ENCODE measurements at places on chromosomes 3 and 15.

- no peak for DNase-seq
These were observed 212.8 kb upstream of the RORA start for GRCh38 chr15:61441891-61442290.

- peak; percentile 61 for DNase-seq
These were observed 5.6 kb upstream of the ASB14 start for GRCh38 chr3:57298041-57298440.

DNA sequence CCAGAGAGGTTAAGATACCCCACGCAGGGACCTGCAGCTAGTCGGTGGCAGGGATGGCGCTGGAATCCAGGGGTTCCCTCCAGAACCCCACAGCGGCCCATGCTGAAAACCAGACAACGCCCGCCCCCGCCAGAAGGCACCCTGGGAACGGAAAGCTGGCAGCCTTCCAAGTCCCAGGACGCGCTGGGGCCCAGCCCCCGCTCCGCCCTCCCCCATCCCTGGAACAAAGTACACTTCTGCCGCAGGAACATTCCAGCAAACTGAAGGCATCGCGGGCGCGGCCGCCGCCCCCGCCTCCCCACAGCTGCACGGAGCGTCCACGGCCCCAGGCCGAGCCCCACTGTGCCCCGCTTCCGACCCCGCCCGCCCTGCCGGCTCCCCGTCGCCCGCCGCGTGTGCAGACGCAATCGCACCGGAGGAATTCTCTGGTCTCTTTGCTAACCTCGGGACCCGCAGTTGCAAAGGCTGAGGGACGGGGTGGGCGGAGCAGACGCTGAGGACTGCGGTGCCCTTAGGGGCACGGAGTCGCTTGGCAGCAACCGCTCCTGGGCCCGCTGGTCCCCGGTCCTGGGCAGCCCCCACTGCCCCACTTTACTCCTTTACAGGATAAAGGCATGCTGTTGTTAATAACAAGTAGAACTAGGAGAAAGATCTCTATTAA, 44.8 kb upstream of the RNU6-1 start:
- DNase-seq, result peak; percentile 61

DNA sequence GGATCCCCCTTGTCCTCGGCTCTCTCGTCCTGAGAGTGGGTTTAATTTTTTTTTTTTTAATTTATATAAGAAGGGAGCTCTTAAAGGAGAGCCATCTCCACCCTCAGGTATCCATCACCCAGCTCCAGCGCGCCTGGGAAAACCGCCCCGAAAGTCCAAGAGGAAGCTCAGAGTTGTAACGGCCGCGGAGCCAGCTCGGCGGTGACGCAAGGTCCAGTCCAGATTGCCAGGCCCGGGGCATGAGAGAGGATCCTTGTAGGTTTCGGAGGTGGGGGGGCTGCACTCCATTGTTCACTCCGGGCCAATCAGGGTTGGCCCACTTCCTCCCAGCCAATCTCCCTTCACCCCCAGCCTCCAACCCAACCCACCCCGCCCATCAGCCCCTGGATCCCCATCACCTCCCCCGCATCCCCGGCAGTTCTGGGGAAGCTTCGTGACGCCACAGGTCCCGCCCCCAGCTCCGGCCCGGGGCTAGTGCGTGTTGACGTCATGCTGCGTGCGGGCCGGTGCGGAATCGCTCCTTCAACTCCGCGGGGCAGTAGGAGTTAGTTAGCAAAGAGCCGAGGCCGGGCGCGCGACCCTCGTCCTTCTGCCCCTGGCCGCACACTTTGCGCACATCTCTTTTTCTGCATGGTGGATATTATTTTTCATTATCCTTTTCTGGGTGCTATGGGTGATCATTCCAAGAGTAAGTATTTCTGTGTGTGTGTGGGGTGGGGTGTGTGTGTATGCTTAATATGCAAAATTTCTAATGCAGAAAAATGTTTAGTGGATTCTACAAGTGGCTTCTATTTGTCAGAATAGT, at the start of gene ISL2:
ISL2 (plus strand) TSS at position 520 of the 805 bp plus-strand sequence; CDS start at position 631, 111 bp downstream.
- peak; percentile 98 for DNase-seq

- no peak for DNase-seq
These were observed 975.5 kb downstream of the IGSF11 start for GRCh38 chr3:118059096-118059495.

- DNase-seq, result no peak
These were observed 8.5 kb upstream of the CHD2 start for GRCh38 chr15:92891533-92892200.

DNA sequence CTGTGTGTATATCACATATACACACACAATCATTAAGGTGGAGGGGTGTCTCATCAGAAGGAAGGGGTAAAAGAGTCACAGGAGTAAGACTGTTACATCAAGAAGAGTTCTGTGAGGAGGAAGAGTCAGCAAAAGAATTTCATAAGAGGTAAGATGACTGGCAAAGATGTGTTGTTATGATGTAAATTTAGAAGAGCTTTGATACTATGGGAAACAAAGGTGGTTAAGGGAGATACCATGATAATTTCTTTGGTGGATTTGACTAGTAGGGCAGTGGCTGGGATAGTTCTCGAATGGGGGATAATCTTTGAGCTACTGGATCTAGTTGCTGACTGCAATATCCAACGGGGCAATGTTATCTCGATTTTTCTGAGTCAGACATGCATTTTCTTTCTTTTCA, 61.6 kb downstream of the STAG1 start:
- DNase-seq, result no peak

DNA sequence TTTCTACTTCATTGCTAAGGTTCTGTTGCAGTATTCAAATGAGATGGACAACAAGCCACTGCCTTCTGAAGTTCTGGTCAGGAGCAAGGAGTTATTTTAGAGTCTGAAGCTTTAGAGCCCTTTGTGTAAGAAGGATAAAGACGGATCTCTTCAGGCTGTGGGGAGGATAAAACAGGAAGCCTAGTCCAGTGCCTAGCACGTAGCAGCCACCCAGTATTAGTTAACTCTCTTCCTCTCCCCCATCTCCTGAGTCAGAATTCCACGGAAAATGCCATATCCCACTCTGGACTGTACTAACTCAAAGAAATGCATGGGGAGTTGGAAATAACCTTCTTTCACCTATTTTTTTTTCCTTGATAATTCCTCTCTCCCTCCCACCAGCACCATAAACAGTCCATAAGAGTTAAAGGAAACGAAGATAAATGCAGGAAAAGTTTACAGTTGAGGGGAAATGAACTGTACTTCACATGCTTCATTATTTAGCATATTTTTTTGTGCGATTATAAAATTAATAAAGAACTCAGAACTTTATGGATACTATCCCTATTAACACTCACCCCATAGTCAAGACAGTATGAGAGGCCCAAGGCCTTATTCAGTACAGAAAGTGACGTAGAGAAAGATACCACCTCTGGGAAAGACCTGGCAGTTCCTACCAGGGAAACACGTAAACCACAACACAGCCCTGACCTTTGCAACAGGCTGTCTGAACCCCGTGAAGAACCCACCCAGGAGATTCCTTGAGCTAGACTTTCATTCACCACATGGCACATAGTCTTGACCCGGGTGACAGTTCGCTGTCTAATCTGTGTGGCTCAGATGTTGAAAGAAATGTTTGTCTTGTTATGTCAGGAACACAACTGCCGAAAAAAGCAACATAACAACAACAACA, 9.2 kb downstream of the IGF2BP2 start:
- peak; percentile 27 for DNase-seq

DNA sequence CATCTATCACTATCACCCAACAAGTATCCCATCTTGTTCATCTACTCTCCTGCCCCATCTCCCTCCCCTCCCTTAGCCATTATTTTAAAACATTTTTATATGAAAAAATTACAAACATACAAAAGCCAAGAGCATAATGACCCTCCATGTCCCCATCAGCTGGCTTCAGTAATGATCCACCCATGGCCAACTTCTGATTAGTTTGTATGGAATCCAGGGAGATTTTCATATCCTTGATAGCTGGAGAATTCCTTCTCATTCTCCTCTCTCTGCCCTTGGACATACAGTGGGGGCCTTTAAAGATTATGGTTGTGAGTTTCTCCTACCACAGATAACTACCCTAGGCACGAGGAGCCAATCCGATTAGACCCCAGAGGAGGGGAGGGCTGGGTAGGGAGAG, 40.2 kb downstream of the IRAK2 start:
- DNase-seq, result no peak

GRCh38 chr15:68183616-68184315, 21.4 kb downstream of the CALML4 start:
- DNase-seq, result no peak

DNA sequence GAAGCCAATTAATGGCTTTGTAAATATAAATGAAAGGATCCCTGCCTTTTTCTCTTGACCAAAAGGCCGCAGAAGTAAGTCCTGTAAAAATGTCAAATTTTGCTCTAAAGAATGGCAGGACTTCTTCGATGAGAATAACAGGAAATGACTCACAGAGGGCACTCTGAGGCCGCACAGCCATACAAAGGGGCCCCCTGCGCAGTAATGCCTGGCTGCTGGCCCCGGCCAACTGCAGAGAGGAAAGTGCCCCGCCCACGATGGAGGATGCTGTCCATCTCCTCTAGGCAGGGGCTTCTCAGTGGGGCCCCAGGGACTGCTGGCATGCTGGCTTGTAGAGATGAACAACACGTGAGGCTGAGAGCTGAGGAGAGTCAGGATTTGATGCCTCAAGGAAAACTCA, 18.1 kb upstream of the SCN10A start:
- peak; percentile 87 for DNase-seq

DNA sequence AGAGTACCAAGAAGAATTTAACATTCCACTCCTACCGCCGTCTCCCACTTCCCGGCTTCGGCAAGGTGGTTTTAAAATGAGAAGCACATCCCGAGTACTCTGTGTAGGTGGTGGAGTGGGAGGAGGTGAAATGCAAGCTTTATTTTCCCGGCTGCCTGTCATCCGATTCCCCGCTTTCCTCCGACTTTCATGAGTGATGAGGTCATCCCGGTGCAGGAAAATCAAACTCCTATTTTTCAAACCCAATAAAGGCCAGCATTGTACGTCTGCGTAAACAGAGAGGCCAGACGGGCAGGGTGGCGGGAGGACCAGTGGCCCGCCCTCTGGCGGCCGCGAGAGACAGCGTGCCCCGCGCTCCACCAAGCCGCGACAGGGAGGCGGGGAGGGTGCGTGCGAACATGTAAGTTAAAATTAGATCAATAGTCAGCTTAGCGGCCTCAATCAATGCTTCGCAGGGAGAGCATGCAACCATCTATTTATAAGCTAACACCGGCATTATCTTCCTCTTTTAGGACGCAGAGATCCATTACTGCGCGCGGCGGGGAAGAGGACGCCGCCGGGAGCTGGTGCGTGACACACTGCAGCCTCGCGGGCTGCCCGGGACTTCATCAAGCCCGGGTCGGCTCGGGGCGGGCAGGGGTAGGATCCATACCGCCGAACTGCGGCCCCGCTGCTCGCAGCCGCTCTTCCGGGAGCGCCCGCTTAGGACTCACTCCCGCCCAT, 163.3 kb downstream of the CD47 start:
- DNase-seq, result peak; percentile 82

GRCh38 chr15:97687654-97688053, 272.8 kb upstream of the ARRDC4 start:
- no peak for DNase-seq

Data from Daoy (cell line).